ENCODE measurements at places on chromosomes 5 and 9.
A peak's percentile ranks its signal among the peaks of the same experiment; 100 is the strongest.

DNA sequence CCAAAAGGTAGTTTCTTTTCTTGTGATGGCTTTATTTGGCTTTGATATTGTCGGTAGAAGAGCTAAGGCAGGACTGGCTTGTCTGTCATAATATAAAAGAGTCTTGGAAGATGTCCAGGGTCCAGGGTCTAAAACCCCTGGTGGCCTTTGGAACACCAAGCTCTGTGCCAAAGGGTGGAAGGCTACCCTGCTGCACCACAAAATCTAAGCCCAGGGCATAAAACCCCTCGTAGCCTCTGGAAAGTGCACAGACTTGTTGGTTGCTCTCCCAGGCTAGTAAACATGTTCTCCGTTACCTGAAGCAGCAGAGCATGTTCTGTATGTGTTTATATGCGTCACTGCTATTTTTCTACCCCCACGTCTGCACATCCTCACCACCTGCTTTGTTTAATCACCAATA is 75.5 kb downstream of the OSTF1 start:
- DNase-seq: no peak
- no peak overlapping the region for H3K4me3 ChIP-seq
- no peaks in the 10 kb centered on the region for H3K4me1 ChIP-seq
- H3K36me3 ChIP-seq: no peaks in the 10 kb centered on the region
- H3K27me3 ChIP-seq: no peaks in the 10 kb centered on the region
- no peak overlapping the region for H3K27ac ChIP-seq

- H3K4me3 ChIP-seq: no peak overlapping the region
- H3K27ac ChIP-seq: no peak overlapping the region
- H3K36me3 ChIP-seq: no peaks in the 10 kb centered on the region
- DNase-seq: no peak
- no peaks in the 10 kb centered on the region for H3K4me1 ChIP-seq
Observed at GRCh38 chr5:133919148-133920136, 49.0 kb downstream of the C5orf15 start.

GRCh38 chr9:134227451-134228411 is 63.4 kb upstream of the RNU6ATAC start:
- H3K4me1 ChIP-seq: no peaks in the 10 kb centered on the region
- H3K4me3 ChIP-seq: no peak overlapping the region
- no peak overlapping the region for H3K27ac ChIP-seq
- no peaks in the 10 kb centered on the region for H3K36me3 ChIP-seq

GRCh38 chr5:103122242-103122641 is 2.1 kb downstream of the PPIP5K2 start:
- no peak overlapping the region for H3K4me3 ChIP-seq
- no peaks in the 10 kb centered on the region for H3K36me3 ChIP-seq
- H3K4me1 ChIP-seq: peaks cover 19% of the 10 kb centered on the region
- DNase-seq: no peak

DNA sequence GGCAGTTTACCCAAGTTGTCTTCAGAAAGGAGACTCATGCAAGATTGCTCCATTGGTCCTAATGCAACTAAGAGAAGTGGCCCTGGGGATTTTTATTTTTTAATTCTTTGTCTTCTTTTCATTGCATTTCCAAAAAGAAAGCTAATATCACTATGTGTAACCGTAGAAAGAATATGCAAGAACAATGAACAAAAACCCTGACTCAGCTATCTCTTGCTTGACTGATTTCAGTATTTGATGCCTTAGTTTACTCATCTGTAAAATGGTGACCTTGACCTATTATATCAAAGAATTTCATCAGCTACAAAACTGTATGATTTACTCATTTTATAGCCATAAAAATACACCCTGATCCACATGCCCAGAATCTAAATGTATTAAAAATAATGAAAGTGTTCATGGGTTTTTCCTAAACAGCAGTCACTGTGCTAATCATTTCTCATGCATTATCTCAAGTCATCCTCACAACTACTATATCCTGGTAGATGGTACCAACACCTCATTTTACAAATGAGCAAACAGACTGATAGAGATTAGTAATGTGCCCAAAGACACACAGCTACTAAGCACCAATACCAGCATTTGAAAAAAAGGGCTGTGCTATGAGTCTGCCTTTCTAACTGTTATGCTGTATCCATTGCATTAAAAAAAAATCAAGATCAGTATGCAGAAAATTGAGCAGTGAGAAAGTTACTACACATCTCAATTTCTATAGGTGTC is 185.7 kb downstream of the MLLT3 start:
- no peak overlapping the region for H3K4me3 ChIP-seq
- H3K27me3 ChIP-seq: no peaks in the 10 kb centered on the region

DNA sequence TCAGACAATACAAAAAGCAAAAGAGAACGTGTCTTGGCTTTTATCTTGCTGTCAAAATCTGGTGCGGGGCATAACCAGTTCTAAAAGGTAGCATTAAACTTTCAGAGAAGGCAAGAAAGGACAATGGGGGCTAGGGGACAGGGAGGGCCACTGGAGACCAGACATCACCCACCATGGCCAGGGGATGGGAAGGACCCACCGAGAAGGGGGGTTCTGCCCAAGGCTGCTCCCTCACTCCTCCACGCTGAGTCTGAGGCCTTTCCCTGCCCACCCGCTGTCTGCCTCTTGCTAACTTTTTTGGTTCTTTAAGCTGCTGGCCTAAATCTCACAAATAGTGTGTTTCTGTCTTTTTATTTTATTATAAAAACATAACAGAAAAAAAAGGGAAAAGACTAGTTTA is 33.6 kb downstream of the ATPSCKMT start:
- no peak for DNase-seq
- H3K36me3 ChIP-seq: no peaks in the 10 kb centered on the region
- no peaks in the 10 kb centered on the region for H3K27me3 ChIP-seq

DNA sequence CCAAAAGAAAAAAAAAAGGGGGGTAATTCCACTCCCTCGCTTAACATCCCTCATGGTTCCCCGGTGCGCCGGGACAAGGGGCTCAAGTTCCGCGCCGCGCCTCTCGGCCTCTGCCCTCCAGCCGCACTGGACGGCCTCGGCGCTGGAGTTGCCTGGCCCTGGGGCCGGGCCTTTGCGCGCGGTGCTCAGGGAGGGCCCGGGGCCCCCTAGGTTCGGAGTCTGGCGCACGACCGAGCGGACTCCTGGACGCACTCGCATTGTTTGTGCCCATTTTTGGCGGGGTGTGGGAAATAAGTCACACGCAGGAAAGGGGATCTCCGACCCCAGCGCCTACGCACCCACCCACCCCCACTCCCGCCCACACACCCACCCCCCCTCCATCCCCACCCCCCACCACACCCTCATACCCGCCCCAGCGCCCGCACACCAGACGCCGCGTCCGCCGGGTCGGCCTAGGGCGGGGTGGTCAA is 381 bp downstream of the MED22 start:
- H3K36me3 ChIP-seq: peaks cover 74% of the 10 kb centered on the region
- peaks cover 13% of the 10 kb centered on the region for H3K4me1 ChIP-seq
- no peaks in the 10 kb centered on the region for H3K27me3 ChIP-seq
- peak overlapping the region; percentile 100 for H3K4me3 ChIP-seq
- DNase-seq: peak; percentile 43

DNA sequence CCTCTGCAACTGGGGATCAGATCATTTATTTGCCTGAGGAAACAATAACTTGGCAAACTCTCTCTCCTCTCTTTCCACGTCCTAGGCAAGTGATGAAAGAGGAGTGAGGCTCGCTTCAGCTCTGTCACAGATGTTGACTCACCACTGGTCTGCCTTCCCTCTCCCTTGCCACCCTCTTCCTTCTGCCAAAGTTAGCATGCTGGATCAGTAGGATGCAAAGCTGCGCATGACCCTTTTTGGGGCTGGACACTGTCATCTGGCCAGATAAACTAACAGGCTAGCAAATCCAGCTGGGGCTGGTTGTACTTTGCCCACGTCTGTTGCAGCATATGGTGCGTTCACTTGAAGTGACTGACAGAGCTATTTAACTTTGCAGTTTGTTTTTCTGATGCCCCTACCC is 36.2 kb upstream of the SMARCA2 start:
- no peak overlapping the region for H3K4me3 ChIP-seq
- H3K27me3 ChIP-seq: no peaks in the 10 kb centered on the region
- no peaks in the 10 kb centered on the region for H3K4me1 ChIP-seq
- H3K27ac ChIP-seq: no peak overlapping the region
- no peak for DNase-seq
- no peaks in the 10 kb centered on the region for H3K36me3 ChIP-seq

DNA sequence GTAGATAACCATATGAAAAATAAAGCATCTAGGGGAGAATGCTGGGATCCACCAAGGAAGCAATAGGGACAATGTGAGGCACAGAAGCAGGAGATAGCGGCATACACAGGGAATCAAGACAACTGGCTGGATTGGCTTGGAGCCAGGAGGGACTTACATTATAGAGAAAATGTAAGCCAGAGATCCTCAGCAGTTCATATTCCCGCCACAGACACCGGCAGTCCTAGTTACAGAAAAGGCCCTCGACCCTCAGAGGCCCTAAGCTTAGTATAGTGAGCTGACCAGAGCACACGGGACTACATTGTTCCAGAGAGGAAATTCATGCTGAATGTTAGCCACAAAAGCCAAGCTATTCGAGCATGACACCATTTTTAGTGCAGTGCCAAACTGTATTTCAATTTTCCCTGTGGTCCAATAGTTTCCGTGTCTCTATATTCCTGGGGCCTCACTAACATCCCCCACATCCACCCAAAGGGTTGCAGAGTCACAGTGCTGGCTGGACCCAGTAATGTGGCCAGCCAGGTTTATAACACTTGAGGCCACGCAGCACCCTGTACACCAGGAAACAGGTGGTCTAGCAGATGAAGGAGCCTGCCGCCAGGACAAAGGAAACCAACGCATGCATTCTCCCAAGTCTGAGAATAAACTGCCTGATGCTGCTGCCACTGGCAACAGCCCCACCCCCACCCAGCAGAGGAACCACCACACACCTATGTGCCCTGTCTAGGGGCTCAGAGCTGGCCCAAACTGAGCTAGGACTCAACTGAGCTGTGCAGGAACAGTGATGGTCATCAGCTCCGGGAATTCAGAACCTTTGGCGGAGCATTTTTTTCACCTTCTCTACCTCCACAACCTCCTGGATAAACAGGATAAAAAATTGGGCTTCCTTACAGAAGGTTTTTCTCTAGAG is 693.2 kb upstream of the CHD1 start:
- H3K4me1 ChIP-seq: no peaks in the 10 kb centered on the region
- no peaks in the 10 kb centered on the region for H3K27me3 ChIP-seq
- DNase-seq: no peak
- no peak overlapping the region for H3K27ac ChIP-seq
- H3K36me3 ChIP-seq: no peaks in the 10 kb centered on the region

- DNase-seq: no peak
- no peak overlapping the region for H3K27ac ChIP-seq
- no peaks in the 10 kb centered on the region for H3K27me3 ChIP-seq
- H3K36me3 ChIP-seq: no peaks in the 10 kb centered on the region
- H3K4me1 ChIP-seq: no peaks in the 10 kb centered on the region
Observed at GRCh38 chr9:18347386-18348082, 126.4 kb upstream of the ADAMTSL1 start.

DNA sequence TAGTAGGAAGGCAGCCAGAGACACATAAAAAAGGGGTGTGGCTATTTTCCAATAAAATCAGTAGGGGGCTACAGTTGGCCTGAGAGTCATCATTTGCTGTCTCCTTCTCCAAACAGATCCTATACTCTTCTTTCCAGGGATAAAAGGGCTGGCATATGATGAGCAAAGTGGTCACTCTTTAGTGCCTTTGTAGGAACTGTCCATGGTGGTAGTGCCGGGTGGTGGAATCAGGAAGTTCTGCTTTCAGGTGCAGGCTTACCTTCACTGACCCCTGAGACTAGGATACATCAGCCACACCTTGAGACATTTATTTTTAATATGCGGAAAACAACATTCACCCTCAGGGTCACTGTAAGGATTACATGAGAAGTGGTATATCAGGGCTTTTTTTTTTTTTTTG is 80.8 kb downstream of the ASTN2 start:
- H3K36me3 ChIP-seq: no peaks in the 10 kb centered on the region
- H3K27me3 ChIP-seq: no peaks in the 10 kb centered on the region
- no peak for DNase-seq
- H3K4me3 ChIP-seq: no peak overlapping the region
- no peak overlapping the region for H3K27ac ChIP-seq

- peaks cover 39% of the 10 kb centered on the region for H3K4me1 ChIP-seq
- no peak overlapping the region for H3K4me3 ChIP-seq
- no peaks in the 10 kb centered on the region for H3K36me3 ChIP-seq
- H3K27ac ChIP-seq: no peak overlapping the region
- H3K27me3 ChIP-seq: no peaks in the 10 kb centered on the region
- no peak for DNase-seq
Observed at GRCh38 chr9:112035166-112035826, 138.7 kb downstream of the UGCG start.

DNA sequence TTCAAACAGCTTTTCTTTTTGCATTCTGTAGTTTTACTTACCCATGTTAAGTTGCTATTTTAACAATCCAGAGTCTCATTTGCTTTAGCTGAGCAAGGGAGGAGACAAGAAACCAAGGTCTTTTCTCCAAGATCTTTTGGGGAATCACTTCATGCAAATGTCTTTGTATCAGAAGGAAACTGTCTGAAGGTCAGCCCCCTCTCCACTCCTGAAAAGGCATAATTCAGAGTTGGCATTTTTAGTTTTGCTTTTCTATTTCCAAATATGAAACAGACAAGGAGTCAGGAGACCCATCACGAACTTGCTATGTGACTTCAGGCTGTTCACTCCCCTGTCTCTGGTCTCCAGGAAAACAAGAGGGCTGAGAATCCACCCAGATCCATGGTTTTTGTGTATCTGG is 12.3 kb upstream of the TNFSF15 start:
- no peaks in the 10 kb centered on the region for H3K4me1 ChIP-seq
- no peak for DNase-seq
- H3K4me3 ChIP-seq: no peak overlapping the region
- no peak overlapping the region for H3K27ac ChIP-seq
- no peaks in the 10 kb centered on the region for H3K27me3 ChIP-seq
- no peaks in the 10 kb centered on the region for H3K36me3 ChIP-seq

DNA sequence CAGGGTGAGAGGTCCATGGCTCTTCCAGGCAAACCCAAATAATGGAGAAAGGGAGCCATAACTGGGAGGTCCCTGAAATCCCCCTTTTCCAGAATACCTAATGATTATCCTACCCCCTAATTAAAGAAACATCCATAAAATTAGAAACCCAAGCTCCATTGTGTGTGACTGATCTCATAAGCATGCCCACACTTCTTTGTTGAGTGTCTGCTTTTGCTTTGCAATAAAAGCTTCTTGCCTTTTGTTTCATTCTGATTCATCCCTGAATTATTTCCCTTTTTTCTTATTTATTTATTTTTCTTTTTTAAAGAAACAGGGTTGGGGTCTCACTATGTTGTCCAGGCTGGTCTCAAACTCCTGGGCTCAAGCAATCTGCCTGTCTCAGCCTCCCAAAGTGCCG is 33.1 kb downstream of the BTF3 start:
- no peaks in the 10 kb centered on the region for H3K4me1 ChIP-seq
- H3K4me3 ChIP-seq: no peak overlapping the region
- no peaks in the 10 kb centered on the region for H3K36me3 ChIP-seq

- H3K36me3 ChIP-seq: no peaks in the 10 kb centered on the region
- H3K27ac ChIP-seq: no peak overlapping the region
- no peaks in the 10 kb centered on the region for H3K27me3 ChIP-seq
- DNase-seq: no peak
- no peak overlapping the region for H3K4me3 ChIP-seq
Observed at GRCh38 chr5:135737701-135738563, 96.5 kb upstream of the SLC25A48 start.

GRCh38 chr5:33136785-33137184 is 304.0 kb upstream of the TARS1 start:
- no peak overlapping the region for H3K27ac ChIP-seq
- no peak overlapping the region for H3K4me3 ChIP-seq
- H3K4me1 ChIP-seq: no peaks in the 10 kb centered on the region
- DNase-seq: no peak
- H3K36me3 ChIP-seq: no peaks in the 10 kb centered on the region
